Activated T-helper 9 cell treated with anti-CD3 and anti-CD28 coated beads, Interleukin-2, amount 50 U/mL, for 16 hours (primary cell): ENCODE measurements at places on chromosomes 2 and 18.

GRCh38 chr2:212712466-212712865 lies 173.9 kb upstream of the ERBB4 start:
- no peak for DNase-seq

GRCh38 chr2:216071111-216071851 lies 10.3 kb downstream of the PECR start:
- no peak for DNase-seq

DNA sequence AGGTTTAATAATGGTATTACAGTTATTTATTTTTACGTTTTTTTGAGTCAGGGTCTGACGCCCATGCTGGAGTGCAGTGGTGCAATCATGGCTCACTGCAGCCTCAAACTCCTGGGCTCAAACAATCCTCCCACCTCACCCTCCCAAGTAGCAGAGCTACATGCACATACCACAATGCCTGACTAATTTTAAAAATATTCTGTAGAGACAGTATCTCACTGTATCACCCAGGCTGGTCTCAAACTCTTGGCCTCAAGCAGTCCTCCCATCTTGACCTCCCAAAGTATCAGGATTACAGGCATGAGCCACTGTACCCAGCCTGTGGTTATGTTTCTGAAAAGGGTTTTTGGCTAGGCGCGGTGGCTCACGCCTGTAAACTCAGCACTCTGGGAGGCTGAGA lies 120.8 kb downstream of the ESCO1 start:
- no peak for DNase-seq

GRCh38 chr2:43358410-43359201 lies 132.2 kb upstream of the ZFP36L2 start:
- no peak for DNase-seq

- DNase-seq = no peak
Observed at GRCh38 chr2:188573453-188573852, 281.8 kb downstream of the GULP1 start.

DNA sequence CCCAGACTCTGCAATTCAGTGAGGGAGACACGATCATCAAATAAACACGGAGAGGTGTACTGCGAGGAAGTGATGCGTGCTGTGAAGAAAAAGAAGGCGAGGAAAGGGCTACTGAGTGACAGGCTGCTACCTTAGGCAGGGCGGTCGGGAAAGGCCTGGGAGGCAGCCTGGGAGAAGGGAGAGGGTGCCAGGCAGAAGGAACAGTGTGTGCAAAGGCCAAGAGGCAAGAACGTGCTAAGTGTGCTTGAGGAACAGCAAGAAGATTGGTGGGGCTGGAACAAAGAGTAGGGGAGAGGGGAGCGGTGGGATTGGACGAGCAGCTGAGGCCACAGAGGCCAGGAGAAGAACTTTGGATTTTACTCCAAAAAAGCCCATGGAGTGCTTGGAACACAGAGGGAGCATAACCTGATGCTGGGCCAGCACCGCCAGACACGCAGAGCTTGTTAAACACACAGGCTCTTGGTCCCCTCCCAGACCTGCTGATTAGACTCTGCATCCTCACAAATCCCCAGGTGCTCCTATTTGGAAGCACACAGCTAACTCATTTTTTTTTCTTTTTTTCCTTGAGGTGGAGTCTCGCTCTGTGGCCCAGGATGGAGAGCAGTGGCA lies 30.4 kb downstream of the SERTAD2 start:
- DNase-seq = no peak

DNA sequence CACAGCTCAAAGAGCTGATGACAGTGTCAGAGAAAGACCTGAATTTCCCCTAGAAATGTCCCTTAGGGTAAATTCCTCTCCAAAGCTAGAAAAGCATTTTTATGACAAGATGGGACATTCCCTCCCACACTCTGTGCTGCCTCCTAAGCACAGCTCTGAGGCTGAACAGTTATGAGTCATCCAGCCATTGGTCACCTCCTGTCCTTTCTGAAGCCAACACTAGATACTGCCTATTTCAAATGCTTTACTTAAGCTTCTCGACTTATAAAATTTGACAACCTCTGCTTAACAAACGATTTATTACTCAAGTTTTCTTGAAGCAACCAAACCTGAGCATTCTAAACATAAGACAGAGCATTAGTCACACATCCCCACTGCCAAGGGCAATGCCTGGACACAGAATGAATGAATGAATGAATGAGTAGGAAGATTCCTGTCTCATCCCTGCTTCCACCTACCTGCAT lies 35.4 kb downstream of the B4GALT6 start:
- DNase-seq = no peak
